Activated CD8-positive, alpha-beta T cell treated with anti-CD3 and anti-CD28 coated beads, Interleukin-2, amount 10 ng/mL, durations not matched to agents 7 days and 5 days (primary cell): ENCODE measurements at places on chromosomes 2 and 18.

DNA sequence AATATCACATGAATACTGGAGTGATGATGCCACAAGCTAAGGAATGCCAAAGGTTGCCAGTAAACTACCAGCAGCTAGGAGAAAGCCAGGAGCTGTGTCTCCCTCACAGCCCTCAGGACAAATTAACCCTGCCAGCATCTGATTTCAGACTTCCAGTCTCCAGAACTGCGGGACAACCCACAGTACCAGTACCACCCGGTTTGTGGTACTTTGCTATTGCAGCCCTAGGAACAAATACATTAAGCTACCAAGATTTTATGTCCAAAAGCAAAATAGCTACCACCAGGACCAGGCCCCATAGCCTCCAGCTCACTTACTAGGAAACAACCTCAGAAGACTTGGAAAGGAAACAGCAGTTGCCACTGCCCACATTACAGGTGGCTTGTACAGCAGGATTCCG lies 10.0 kb downstream of the PID1 start:
- no peak for DNase-seq

DNA sequence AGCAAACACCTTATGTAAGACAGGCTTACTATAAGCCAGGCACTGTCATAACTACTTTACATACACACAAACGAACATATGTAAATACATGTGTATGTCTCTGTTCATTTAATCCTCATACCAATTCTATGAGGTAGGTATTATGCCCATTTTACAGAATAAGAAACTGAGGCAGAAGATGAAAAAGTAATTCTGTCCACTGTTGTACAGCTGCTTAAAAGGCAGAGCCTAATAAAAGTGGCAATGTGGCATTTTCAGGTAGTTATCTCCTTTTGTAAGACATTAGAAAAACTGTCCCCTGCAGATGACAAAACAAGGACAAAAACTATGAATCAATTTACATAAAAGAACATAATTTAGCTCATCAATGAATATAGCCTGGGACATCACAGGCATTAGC lies 69.9 kb downstream of the PLEKHM3 start:
- no peak for DNase-seq

GRCh38 chr2:67215214-67216055 lies 181.7 kb upstream of the ETAA1 start:
- DNase-seq, result no peak

GRCh38 chr2:240604291-240604938 lies 17.9 kb downstream of the CAPN10 start:
- no peak for DNase-seq

- DNase-seq, result peak; percentile 55
Measured at GRCh38 chr18:70288851-70289328, at the start of gene SOCS6. TSS of gene SOCS6 (plus strand) at chr18:70289045. CDS start at chr18:70324669, 35,624 bp downstream.

- DNase-seq, result no peak
Measured at GRCh38 chr2:66445076-66445924, 10.4 kb downstream of the MEIS1 start.

GRCh38 chr2:215479121-215479520 lies 43.3 kb upstream of the FN1 start:
- DNase-seq, result no peak

- DNase-seq, result no peak
Measured at GRCh38 chr2:168293766-168294165, 46.4 kb upstream of the STK39 start.

DNA sequence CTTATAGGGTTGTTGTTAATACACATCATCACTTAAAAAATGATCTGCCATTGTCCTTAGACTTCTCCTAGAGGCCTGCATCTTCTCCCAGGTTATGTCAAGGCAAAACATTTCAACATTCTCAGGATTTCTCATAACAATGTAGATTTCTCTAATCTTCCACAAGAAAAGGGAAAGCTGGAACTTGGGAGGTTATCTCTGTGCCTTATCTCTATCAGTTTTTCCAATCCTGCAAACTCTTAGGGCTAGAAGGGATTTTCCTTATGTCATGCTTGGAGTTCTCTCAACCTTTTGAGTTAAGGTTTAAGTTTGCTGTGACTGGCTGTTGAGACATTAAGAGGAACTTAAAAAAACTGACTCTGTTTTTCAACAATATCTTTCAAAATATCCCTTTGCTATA lies 300.6 kb upstream of the TFPI start:
- DNase-seq, result no peak

DNA sequence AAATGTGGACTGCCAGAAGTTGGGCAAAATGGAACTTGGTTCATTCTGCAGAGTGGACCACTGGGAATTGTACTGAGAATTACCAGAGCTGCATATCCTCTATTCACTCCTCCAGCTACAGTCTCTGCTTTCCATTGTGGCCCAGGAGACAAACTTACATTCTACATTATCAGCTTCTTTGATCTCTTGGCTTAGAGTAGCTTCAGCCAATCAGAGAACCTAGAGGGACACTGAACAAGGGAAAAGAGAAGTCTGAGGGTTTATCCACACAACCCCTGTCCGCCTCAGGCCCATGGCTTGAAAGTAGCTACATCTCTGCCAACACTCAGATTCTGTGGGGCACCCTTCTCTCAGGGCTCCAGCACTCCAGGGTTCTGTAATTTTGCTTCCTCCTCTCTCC lies 251.1 kb downstream of the TRIB2 start:
- no peak for DNase-seq

DNA sequence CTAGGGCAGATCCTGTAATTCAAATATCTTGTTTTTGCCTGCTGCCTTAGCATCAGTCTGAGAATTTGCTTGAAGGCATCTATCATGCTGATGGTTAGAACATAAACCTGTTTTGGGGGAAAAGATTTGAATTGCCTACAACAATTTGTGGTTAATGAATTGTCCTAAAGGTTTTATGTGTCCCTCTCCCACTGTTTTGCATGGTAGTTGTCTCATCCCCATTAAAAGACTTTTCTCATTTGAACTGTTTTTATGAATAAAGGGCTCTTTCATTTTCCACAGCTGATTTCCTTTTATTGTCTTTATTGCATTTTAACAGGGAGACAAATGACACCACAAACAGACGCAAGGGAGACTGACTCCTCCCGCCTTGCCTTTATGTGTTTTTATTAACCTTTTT lies 275.6 kb downstream of the PIK3C3 start:
- DNase-seq, result no peak

DNA sequence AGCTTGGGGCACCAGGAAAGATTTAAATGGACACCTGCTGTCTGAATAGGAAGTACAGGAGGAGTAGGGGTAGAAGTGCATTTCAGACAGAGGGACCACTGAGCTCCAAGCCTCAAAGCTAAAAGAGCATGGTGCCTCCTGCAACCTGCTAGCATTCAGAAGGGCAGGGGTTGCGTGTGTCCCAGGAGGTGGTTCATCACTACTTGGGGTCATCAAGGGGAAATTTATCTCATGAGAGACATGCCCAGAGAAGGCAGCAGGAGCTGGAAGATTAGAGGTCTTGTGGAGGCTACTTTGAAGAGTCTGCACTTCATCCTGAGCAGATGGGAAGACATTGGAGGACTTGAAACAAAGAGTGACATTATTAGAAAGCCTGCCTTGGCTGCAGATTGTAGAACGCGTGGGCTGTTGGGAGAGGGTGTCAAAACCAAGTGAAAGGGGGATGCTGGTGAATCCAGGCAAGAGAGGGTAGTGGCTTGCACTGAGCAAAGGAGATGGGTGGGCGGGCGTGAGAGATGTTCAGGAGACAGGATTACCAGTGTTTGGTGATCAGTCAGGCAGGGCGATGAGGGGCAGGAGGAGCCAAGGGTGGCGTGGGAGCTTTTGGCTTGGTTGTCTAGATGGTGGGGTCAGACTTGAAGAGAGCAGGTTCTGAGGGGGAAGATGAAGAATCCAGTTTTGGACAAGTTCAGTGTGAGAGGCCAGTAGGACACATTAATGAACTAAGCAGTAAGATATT lies 154.0 kb downstream of the DYSF start:
- DNase-seq, result no peak

- DNase-seq, result no peak
Measured at GRCh38 chr18:7532942-7533341, 34.2 kb upstream of the PTPRM start.

DNA sequence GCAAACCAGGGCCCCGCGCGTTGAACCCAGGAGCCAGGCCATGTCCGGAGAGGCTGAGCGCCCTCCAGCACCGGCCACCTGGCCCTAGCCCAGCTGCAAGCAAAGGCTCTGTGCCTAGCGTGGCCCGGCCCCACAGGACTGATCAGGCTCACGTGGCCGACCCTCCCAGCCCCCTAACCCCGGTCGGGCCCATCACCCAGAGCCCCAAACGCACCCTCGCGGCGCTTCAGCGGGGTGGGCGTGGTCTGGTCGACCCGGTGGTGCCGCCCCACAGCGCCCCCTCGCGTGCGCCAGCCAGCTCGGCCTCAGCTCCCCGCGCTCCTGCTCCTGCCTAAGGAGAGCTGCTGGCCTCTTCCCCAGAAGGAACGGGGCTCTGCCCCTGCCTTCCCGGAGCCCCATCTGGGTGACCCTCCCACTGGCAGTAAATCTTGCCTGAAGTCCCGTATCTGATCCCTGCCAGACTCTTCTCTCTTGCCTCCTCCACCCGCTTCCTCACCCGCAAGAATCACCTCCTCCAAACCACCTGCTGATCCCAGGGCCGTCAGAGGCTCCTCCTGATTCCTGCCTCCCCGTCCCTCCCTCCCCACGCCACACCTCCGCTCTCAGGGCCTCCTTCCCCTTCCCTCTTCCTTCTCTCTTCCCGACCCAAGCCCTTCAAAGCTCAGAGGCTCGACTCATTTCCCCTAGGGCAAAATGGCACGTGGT lies 12.3 kb upstream of the TEX51 start:
- peak; percentile 65 for DNase-seq

DNA sequence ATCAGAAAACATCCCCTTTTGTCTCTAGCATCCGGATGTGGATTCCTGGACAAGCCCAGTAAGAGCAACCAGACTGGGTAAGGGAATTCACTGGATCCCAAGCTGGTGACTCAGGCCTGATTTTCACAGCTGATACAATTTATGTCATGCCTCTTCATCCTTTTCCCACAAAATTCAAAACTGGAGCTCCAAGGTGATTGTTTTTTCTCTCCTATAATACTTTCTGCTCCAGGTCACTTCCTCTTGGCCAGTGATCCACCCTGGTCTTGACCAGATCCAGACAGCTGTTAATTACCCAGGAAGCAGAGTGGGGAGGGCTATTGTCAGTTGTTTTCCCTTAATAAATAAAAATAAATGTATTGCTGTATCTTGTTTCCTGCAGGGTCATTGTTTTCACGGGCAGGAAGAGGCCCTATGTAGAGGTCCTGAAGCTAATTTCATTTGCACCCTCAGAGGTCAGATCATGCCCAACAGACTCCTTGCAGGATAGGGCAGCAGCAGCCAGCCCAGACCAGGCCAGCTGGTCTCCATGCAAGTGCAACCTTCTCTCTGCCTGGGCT lies 57.6 kb downstream of the EVA1A start:
- no peak for DNase-seq

GRCh38 chr2:154240921-154241379 lies 369.2 kb downstream of the GALNT13 start:
- no peak for DNase-seq
